ENCODE measurements at places on chromosomes 1 and 21.

GRCh38 chr1:7747605-7748004, 23.5 kb upstream of the VAMP3 start:
- DNase-seq, result no peak

DNA sequence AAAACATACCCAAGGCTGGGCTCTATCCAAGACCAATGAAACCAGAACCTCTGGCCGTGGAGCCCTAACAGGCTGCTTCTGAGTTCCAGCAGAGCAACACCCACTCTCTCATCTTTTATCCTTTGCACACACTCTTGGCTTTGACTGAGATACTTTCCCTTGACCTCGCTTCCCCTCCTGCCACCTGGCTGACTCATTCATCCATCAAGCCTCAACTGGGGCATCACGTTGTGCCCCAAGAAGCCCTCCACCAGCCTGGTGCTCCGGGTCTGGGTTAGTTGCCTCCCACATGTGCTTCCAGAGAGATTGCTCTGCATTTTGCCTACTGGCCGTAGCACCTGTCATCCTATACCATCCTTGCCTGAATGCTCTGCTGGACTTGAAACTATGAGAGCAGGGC, 34.5 kb upstream of the SERBP1 start:
- DNase-seq, result no peak

GRCh38 chr1:153220606-153221303, 3.4 kb downstream of the PRR9 start:
- no peak for DNase-seq

- no peak for DNase-seq
Measured at GRCh38 chr1:8716238-8716637, 101.2 kb downstream of the RERE start.

- DNase-seq, result no peak
Measured at GRCh38 chr1:26353976-26354820, at the start of gene CRYBG2. CRYBG2 (minus strand) TSS chr1:26354130; CDS start chr1:26346657, 7,473 bp downstream.

DNA sequence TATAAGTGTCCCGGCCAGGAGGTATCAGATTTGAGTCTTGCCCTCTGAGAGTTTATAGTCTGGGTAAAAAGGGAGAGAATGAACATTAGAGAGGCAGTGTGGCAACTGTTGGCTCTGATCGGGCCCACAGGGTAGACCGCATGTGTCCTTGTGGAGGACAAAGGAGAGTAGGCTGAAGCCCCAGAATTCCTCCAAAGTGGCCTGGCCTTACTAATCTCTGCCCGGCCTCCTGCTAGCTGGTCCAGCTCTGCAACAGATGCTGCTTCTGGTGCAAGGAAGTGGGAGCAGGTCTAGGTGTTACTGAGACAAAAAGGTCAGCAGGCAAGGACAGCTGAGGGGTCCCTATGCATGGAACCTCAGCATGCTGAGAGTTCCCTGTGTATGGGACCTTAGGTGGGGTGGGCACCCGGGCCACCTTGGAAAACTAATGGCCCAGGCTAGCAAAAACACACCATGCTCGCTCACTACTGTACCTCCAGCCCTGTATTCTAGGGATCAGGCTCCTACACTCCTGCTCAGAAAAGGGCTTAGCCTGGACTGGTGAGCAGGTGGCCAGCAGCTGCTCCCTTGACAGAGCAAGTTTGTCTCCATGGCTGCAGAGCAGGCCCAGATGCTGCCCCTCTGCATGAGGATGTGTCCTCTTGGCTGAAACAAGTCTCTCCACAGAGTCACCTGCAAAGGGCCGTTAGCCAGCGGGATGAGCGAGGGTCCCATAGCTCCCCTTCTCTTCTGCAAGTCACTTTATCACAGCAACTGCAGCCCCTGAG, 30.3 kb upstream of the RGS16 start:
- no peak for DNase-seq

GRCh38 chr1:180415236-180415848, 87.0 kb downstream of the ACBD6 start:
- no peak for DNase-seq

DNA sequence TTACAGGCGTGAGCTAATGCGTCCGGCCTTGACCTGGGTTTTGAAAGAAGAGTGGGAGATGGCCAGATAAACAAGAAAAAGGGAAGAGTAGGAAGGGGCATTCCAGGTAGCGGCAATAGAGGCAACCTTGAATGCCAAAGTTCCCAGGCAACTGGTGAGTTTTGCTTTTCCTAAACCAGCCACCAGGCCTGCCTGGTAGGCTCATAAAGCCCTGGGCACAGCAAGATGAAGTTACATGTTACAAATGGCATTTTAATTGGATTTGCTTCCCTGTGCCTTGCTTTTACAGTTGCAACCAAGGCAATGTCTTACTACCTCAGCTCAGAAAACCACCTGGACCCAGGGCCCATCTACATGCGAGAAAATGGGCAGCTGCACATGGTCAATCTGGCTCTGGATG, 5.5 kb downstream of the LRRC42 start:
- no peak for DNase-seq

DNA sequence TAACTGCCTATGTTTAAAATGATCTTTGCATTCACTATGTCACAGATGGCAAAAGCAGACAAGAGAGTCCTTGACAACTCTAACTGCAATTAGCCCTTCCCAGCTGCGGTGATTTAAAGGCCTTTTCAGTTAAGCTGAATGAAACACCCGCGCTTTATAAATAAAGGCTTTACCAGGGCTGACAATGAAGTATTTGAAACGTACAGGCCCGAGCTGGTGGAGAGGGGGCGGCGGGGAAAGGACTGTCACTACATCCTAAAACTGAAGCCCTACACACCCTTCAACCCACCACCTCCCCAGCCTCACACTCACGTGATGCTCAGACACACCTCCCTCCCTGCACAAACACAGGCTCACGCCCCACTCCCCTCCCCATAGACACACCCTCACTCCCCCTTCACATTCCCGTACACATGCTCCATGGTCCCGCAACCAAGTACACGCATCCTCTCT, 45.5 kb downstream of the GRIK3 start:
- no peak for DNase-seq

- no peak for DNase-seq
Measured at GRCh38 chr1:5110508-5110907, 456.1 kb downstream of the AJAP1 start.

Measured in activated T-cell treated with anti-CD3 and anti-CD28 coated beads for 48 hours (primary cell).